ENCODE measurements at places on chromosomes 2 and 18.
A peak's percentile ranks its signal among the peaks of the same experiment; 100 is the strongest.

- DNase-seq = no peak
Measured at GRCh38 chr2:151916632-151917031, 88.4 kb upstream of the ARL5A start.

- DNase-seq = no peak
Measured at GRCh38 chr2:168585700-168586099, 129.6 kb downstream of the CERS6 start.

DNA sequence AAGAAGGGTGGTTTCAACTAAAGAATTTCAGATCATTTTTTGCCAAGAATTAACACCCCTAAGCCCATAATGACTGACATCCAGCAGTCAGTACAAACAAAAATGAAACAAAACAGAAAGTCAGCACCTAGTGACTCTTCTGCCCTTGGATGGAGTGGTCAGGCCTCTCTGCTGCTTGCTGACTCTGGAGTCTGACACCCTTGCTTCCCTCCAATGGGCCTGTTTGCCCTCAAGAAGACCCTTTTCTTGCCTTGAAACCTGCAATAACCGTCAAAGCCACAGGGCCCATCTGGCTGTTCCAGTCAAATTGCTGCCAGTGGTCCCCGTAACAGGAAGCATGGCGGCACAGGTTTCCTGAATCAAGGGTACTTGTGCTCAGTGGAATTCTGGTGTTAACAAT lies 27.2 kb upstream of the CYTIP start:
- DNase-seq = no peak

DNA sequence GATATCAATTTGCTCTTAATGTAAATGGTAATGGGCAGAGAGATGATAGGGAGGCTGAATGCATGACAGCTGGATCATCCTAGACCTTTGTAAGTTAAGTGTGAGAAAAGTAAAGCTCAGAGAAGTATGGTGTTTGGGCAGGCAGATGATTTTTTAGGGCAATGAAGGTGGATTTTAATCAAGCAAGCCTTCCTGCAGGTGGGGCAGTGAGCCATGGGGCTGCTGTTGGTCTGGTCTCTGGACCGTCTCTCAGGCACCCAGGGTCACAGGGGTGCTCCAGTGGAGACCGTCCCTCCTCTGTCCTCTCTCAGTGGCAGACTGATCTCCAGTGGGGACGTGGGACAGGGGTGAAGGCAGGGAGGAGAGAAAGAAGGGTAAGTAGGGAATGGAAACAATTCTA lies 69.8 kb upstream of the STK17B start:
- DNase-seq = no peak

DNA sequence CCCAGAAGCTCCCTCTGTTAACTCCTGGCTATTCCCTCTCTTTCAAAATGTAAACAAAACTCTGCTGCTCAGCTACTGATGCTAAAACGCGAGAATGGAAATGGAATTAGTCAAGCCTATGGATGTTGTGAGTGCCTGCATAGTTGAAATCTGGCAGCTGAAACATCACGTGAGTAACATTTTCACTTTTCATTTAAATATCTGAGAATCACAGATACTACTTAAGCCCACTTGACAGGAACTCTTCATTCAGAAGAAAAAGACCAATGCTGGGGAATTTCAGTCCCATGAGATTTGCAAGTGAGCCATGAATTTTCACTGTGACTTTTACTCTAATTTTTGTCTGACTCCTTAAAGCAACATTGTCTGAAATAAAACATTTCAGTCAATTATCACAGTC lies 215.3 kb upstream of the SESTD1 start:
- no peak for DNase-seq

- DNase-seq = no peak
Measured at GRCh38 chr18:24214913-24215312, 76.1 kb downstream of the CABYR start.

- no peak for DNase-seq
Measured at GRCh38 chr18:48334845-48335244, 74.3 kb downstream of the ZBTB7C start.

DNA sequence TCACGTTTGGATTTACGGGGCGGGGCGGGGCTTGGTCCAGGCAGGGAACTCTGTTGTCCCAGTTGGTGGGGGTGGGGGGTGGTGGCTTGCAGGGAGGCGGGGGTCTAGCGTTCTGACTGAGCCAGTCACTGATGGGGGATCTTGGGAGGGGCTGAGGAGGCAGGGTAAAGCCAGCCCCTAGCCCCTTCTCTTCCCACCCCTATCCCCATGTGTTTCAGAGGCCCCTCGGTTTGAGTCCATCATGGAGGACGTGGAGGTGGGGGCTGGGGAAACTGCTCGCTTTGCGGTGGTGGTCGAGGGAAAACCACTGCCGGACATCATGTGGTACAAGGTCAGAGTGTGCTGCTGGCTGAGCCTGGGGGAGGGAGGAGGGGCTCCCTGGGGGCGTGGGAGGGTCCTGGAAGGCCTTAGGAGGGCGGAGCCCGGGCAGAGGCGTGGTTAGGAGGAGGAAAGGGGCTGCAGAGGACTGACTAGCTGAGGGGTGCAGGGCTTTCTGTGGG lies 22.0 kb upstream of the GMPPA start:
- DNase-seq = no peak

DNA sequence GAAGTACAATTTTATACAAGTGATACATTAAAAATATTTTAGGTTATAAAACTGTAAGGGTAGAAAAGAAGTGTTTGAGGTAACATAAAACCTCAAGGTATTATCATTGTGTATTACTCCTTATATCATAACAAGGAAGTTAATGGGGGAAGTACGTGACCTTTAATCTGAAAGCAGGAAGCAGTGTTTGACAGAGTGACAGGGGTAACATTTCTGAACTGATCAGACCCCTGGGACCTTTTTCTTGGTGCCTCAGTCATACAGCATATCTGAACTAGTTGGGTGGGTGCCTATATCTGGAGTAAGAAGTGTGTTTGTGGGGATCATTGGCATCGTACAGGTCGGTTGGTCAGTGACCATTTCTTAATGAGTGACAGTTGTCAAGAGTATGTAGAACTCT lies 43.0 kb downstream of the MALT1 start:
- no peak for DNase-seq

DNA sequence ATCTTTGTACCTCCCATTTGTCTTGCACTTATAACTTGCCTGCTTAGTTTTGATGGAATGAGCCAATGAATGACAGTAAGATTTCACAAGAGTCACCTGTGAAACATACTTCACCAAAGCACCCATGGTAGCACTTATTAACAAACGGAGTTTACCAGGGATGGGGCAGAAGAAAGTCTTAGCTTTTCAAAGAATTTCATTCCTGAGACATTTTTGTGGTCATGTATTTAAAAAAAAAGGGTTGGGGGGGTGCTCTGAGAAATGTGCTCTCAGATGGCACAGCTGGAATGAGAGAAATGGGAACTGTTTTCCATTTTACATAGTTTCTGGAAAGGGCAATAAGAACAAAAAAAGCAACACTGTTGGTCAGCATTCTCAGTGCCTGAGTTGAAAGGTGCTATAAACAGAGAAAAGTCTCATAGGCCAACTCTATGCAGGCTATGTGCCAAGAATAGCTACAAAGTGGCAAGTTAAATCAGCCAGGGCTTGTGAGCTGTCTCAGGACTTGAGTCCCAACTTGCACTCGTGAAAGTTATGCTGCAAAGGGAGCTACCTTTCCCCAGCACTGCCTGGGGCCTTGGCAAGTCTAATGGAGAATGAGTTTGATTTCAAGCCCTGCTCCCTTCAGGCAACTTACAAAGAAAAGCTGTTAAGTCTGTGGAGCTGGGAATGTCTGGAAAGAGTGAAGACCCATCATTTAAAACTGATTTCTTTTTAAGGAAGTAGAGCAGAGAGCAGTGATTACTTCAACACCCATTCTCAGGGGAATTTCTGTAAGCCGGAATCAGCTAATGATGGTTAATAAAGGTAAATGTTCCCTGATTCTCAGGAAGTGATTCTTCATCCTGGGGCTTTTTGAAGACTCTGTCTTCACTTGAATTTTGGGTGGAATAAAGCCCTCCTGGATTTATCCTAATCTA lies 170.6 kb downstream of the SLC8A1 start:
- no peak for DNase-seq

- DNase-seq = no peak
Measured at GRCh38 chr2:11177871-11178690, 22.8 kb downstream of the SLC66A3 start.

DNA sequence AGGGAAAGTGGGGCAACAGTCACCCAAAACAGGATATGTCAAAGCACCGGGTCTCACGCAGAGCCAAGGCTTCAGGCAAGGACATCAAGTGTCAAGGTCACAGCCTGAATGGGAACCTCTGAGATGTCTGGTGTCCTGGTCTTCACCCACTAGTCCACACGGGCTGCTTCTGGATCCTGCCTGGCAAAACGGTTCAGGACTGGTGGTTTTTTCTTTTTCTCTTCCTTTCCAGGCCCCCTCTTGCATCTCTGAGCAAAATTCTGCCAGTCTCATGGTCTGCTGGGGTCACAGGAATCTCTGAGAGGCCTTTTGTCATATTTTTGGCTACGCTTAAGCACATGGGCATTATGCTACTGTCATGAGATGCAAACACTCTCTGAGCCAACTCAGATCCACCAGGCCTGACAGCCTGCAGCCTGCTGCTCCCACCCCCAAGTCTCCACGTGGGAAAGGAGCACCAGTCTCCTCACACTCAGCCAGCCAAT lies 518.2 kb upstream of the ZEB2 start:
- DNase-seq = peak; percentile 30

DNA sequence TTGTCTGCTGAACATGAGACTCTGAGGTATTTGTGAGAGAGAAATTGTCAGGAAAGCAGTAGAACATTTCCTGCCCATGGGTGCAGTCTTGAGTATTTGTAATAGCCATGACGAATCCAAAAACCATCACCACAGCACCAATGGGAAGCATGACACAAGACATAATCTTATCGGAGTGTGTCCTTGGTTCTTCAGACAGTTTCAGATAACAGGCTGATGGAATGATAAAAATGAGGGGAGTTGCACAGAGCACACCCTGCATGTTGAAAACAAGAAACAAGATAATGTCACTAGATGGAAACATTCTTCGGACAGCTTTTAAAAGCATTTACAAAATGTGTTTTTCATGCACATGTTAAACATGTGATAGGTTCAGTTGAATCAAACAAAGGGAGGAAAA lies 56.9 kb downstream of the SLC38A11 start:
- DNase-seq = no peak

DNA sequence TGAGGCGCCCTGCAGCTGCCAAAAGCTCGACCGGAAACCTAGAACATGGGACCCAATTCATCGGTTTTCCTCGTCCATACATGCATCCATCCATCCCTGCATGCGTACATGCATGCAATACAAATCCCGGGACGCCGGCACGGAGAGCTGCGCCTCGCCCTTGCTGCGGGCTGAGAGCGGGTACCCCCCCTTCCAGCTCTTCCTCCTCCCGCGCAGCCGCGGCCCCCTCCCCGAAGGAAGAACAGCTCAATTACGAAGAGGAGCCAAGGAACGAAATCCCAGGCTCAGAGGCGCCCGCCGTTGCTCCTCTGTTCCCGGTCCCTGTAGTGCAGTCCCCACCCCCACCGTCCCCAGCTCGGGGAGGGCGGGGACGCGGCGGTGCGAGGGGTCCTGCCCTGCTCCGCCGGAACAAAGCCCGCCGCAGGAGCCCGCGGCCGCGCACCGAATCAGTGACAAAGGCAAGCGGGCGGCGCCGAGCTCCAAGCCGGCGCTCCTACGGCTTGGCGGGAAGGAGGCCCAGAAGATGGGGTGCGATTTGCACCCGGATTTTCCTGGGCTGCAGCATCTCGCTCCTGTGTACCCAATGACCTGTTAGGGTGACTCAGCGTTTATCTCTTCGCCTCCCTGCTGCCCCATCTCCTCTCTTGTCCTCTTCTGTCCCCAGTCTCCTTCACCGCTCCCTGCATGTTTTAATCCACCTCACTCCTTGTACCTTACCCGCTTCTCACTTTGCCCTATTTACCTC lies 8.9 kb upstream of the POU3F3 start:
- peak; percentile 32 for DNase-seq

- DNase-seq = no peak
Measured at GRCh38 chr2:152493417-152493816, 158.4 kb downstream of the FMNL2 start.

GRCh38 chr2:64978514-64979268 lies 10.5 kb upstream of the SLC1A4 start:
- no peak for DNase-seq

- no peak for DNase-seq
Measured at GRCh38 chr2:189348369-189348768, 92.9 kb upstream of the WDR75 start.

DNA sequence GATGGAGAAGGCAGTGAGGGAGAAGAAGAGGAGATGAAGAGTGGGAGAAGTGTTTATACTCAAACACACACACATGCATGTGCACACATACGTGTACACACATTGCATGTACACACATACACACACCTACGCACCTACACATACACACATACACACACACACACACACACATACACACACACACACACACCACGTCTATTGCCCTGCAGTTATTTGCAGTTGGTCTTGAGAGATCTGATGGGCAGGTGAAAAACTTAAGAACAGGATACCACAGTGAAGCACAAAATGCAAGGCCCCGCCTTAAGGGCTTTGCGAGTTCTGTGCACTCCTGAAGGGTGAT lies 190.2 kb downstream of the MYCN start:
- DNase-seq = no peak

- DNase-seq = no peak
Measured at GRCh38 chr2:201118961-201119854, 3.2 kb downstream of the CFLAR start.

DNA sequence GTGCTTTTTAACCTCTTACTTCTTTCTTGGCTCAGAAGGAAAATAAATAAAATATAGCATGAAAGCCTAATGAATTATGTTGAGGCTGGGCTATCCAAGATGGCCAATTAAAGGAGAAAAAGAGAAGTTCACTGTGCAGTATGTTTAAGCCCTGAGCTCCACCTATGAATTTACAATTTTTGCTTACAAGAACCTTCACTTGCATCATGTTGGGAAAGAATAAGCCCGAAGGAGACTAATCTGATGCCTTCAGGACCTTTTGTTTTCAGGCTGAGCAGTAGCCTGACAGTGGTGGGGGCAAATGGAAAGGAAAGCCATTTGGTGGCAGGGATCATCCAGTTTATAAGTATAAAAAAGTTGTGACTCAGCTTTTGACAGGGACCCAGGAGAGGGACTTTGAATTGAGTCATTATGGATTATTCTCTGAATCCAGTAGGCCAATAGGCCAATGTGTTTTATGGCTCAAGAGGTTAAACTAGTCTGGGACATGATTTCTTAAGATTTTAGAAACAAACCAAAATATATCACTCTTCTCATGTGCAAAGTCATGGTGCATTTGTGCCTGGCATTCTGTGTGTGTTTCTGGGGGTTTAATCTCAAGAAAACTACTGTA lies 56.9 kb downstream of the E2F6 start:
- no peak for DNase-seq

DNA sequence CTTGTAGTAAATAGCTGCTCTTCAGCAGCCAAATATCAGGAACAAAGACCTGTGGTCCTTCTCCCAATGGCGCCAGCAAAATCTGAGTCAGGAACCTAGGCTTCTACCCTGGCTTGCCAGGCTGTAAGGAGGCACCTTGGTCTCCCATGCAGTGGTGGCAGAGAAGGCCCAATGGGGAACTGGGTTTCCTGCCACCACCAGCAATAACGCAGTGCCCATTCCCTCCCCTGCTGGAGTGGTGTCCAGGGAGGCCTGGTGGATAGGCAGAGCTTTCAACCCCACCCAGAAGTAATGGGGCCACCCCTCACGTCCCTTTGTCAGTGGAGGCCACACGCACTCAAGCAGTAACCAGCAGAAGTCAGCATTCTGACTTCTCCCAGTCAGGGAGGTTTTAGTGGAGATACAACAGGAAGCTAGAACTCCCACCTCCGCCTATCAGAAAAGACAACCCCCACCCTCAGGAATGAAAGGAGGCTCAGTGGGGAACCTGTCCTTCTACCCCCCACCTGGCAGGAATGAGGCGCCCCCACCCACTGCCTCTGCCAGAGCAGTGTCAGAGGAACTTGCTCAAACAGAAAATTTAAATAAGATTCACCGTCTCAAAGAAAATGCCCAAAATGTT lies 132.4 kb downstream of the COPS8 start:
- no peak for DNase-seq
